ENCODE measurements at places on chromosomes 7 and 10.

DNA sequence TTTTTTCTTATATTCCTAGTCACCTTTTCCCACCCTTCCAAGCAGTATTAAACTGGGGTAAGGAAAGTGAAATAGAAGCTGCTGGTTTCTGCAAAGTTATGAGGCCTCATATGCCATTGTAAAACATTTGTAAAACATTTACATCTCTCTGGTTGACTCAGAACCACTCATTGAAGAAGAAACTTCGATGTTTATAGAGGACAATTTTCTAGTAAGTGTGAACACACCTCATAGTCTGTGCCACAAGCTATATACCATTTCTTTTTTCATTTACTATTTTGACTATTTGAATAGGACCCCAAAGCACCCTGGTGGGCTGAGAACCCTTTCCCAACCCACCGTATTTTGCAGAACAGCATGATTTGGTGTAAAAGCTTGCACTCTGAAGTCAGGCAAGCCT is 12.9 kb upstream of the ITGB1 start:
- no peak for DNase-seq

DNA sequence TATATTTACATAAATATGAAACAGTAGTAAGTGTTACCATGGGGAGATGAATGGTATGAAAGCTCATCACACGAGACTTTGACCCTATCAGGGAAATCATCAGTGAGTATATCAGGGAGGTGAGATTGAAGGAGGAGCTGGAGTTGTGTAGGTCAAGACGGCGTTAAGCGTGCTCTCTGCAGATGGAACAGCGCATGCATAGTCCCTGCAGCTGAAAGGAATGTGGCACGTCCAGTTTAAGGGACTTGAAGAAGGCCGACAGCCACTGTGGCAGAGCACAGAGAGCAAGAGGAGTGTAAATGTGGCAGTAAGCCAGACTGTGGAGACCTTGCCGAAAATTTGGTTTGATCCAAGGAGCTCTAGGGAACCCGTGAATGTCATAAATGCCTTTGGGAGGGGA is 38.9 kb downstream of the POU6F2 start:
- DNase-seq: peak; percentile 84

DNA sequence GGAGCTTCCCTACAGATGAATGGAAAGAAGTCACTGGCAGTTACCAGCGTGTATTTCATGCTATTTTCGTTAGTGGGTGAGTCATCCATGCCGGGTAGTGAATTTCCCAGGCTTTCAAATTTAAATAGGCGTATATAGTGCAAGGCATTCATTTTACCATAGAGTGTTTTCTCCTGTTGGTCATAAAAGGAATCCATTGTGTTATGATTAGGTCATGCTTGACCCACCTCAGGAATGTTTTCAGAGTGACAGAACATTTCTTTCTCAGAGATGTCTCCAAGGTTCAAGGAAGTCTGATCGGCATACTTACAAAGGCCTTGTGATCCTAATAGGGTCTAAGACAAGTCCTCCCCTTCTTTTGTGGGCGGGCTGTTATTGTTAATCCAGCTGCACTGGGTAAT is 110.7 kb downstream of the AKR1D1 start:
- DNase-seq: no peak

DNA sequence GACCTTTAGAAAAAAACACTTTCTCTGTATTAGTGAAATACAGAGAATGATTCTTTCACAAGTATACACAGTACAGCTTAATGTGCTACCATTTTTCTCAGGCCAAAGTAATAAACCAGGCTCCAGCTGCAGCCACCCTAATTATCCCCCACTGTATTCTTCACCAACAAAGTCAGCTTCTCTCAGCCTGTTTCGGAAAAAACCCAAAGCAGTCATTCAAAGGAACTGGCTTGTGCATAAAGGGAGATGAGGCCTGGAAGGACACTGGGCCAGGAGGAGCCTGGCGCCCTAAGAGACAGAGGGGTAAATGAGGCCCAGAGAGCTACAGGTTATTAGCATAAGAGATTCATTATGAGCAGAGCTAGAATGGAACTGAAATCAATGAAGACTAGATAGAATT is 9.2 kb downstream of the USP54 start:
- no peak for DNase-seq

GRCh38 chr10:3107426-3107961 is 40.1 kb downstream of the PFKP start:
- DNase-seq: no peak

DNA sequence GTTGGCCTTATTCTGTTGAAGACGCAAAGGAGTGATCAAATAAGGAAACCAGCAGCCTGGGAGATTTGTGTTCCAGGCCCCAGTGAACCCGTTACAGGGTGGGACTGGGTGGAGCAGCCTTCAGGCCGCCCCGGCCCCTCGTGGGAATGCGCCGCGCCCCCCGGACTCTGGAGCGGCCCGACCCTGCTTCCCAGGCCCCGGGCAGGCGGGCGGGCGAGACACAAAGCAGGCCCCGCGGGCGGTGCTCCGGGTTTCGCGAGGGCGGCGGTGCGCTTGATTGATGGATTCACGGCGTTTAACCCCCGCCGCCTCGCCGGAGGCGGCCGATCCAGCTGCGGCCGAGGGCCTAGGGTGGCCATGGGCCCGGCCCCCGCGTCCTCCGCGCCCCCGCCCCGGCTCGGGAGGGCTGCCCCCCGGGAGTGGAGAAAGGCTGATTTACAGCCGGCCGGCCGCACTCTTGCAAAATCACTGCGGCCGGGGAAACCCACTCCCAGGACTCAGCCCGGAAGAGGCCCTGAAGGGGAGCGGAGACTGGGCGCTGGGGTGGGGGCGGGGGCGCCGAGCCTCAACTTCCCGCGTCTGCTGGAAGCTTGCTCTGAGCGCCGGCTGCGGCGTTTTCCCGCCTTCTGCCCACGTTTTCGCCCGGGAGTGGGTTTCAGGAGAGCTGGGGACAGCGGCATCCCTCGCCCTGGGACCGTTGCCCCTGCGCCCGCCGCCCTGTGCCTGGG is 299.6 kb upstream of the NFE2L3 start:
- DNase-seq: no peak

- DNase-seq: no peak
Measured at GRCh38 chr10:15997313-15997712, 137.0 kb upstream of the MINDY3 start.

- peak; percentile 27 for DNase-seq
Measured at GRCh38 chr10:100021322-100021721, 11.6 kb upstream of the DNMBP start.

GRCh38 chr10:47027784-47028260 is 116.6 kb downstream of the PTPN20 start:
- DNase-seq: no peak

GRCh38 chr10:48729941-48730457 is 45.3 kb downstream of the WDFY4 start:
- no peak for DNase-seq

GRCh38 chr7:140998715-140999114 is 16.0 kb downstream of the MRPS33 start:
- DNase-seq: no peak

DNA sequence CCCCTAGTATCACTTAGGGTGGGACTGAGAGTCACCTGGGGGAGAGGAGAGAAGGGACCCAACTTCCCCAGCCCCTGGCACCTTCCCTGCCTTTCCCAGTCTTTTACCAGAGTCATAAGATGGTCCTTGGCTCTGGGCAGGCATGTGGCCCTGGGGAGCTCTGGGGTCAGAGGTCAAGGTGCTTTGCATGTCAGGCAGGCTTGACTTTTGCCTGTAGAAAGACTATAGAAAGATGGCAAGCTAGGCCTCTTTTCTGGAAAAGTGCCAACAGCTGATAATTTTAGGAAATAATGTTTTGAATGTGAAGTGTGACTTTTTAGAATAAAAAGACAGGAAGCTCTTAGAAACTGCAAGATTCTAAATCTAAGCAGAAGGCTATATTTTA is 67.5 kb downstream of the MKI67 start:
- DNase-seq: no peak

- no peak for DNase-seq
Measured at GRCh38 chr10:43238462-43238861, 28.4 kb downstream of the RASGEF1A start.

DNA sequence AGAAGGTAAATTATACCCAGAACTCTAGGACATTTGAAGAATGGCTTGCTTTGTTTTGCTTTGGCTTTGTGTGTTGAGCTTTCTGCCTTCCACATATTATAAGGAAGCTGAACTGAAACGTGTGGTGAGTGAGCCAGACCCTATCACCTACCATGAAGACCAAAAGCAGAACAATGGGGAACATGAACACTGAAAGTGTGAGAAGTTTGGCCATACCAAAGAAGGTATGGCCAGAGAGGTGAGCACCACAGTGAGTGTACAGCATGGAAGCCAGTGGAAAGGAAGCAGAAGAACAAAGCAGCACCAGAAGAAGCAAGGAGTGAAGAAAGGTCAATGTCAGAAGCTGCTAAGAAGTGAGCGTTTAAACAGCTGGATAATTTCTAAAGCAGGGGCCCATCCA is 59.7 kb upstream of the CCDC71L start:
- DNase-seq: no peak

DNA sequence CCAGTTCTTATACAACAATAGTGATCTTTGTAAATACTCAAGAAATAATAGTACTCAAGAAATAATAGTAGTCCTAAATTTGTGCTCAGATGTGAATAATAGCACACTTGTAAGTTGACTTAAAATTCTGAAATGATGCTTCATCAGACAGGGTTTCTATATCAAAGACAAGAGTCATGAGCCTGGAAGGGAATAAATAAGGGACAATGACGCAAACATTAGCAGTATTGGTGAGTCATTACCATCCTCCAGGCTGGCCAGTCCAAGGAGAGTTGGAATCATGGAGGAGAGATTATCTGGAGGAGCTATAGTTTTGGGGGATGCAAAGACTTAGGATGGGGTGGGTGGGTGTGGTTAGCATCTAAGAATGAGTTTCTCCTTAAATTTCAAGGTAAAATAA is 6.1 kb upstream of the SH3PXD2A start:
- DNase-seq: no peak

DNA sequence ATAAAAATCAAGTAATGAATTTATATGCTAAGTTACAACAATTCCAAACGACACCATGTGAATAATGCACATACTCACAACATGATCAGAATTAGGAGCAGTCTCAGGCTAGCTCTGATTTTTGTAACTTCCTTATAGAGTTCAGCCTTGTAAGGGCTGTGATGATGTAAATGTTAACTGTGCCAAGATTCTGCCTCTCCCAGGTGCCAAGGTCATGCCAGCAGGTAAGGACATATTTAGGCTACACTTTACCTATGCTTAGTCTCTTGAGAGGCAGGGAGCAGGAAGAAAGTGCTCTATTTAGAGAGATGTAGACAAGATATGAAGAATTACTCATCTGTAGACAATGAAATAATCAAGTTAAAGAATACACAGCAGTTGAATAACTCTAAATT is 53.6 kb upstream of the AGR3 start:
- DNase-seq: no peak

GRCh38 chr10:93554760-93555432 is 11.6 kb upstream of the FFAR4 start:
- peak; percentile 62 for DNase-seq

DNA sequence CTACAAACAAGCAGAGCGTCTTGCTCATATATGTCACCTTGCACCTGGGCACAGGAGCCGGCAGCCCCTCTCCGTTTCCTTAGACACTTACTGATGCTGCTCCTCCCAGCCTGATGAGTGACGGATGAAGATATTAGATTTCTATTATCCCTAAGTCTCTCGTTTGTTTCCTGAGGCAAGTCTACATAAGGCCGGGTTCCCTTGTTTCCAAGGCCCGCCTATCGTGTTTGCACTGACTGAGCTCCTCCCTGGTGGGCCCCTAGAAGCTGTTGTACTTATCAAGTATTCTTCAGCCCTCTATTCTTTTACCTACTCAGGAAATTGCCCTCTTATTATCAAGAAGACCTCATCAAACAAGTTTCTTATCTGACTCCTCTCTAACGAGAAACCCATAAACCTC is 18.5 kb downstream of the SH3PXD2A start:
- DNase-seq: peak; percentile 18

DNA sequence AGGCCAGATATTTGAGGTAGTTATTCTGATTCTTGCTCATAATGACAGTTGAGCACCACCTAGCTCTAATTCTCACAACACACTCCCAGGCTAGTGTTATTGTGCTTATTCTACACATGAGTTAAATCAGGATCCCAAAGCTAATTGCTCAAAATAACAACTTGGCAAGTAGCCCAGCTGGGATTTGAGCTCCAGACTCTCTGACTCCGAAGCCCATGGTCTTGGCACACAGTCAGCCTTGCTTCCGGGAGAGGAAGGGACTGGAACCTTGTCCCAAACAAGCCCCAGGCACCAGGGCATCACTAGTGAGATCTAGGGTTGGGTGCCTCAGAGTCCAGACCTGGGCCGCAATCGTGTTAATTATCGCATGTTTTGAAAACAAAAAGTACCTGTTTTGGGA is 101.4 kb downstream of the GPAM start:
- DNase-seq: no peak

DNA sequence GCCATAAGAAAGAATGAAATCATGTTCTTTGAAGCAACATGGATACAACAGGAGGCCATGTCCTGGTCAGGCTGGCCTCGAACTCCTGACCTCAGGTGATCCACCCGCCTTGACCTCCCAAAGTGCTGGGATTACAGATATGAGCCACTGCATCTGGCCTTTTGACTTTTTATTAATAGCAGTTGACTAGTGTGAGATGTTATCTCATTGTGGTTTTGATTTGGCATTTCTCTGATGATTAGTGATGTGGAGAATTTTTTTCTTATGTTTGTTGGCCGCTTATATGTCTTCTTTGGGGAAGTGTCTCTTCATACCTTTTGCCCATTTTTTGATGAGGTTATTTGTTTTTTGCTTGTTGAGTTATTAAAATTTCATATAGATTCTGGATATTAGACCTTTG is 400.9 kb downstream of the SUGCT start:
- no peak for DNase-seq

GRCh38 chr10:52772623-52773022 is at the start of gene MBL2:
MBL2 (minus strand) TSS chr10:52772784; CDS start chr10:52771635, 1,149 bp downstream.
- DNase-seq: no peak
